Cardiac muscle cell (in vitro differentiated cells and primary cell): ENCODE measurements at places on chromosomes 11 and 22.

- no peak for DNase-seq
Measured at GRCh38 chr11:89433278-89433677, 57.9 kb downstream of the NOX4 start.

GRCh38 chr11:16783321-16783801, 44.9 kb downstream of the C11orf58 start:
- no peak for DNase-seq

DNA sequence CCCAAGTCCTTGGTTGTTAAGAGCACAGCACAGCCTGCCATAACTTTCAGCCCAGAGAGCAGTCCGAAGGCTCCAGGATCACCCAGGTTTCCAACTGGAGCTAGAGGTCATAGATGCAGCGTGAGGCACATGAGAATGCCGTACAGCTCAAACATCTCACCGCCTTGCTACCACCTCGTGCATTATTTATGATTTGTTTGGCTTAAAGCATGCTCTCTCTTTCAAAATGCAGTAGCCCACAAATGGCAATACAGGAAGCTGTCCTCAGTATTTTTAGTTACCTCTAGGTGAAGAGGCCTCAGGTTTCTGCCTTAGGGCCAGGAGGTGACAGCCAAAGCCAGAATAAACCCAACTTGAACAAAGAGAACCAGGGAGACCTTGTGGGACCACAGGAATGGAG, 14.4 kb downstream of the SCN3B start:
- DNase-seq: no peak

- DNase-seq: no peak
Measured at GRCh38 chr11:10670099-10670498, 23.5 kb downstream of the IRAG1 start.

GRCh38 chr11:61639816-61640443, 40.3 kb upstream of the DAGLA start:
- DNase-seq: peak; percentile 45

- DNase-seq: no peak
Measured at GRCh38 chr22:45579806-45580725, 77.4 kb downstream of the FBLN1 start.

GRCh38 chr22:39367035-39367434, 17.2 kb downstream of the SYNGR1 start:
- DNase-seq: no peak

DNA sequence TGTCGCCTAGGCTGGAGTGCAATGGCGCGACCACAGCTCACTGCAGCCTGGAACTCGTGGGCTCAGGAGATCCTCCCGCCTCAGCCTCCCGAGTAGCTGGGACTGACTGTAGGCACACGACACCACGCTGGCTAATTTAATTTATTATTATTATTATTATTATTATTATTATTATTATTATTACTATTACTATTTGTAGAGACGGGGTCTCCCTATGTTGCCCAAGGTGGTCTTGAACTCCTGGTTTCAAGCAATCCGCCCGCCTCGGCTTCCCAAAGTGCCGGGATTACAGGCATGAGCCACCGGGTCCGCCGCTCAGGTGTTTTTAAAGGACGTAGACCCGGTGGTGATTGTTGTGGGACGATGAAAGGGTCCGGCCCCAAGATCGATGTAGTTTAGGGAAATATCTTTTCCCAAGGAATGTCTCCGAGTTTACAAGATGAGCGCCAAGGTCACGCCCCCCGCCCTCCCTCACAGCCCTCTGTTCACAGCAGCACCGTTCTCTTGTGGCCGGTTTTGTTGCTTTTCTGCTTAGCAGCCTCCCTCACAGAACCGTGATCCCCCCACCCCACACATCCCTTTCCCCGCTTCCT, 728 bp upstream of the POGLUT3 start:
- DNase-seq: no peak

- peak; percentile 63 for DNase-seq
Measured at GRCh38 chr11:78860720-78861422, 286.2 kb upstream of the NARS2 start.

GRCh38 chr11:41446107-41446506, 13.3 kb downstream of the LRRC4C start:
- DNase-seq: no peak

GRCh38 chr11:106827687-106828086, 190.6 kb downstream of the GUCY1A2 start:
- no peak for DNase-seq

- peak; percentile 85 for DNase-seq
Measured at GRCh38 chr11:119774172-119774763, 45.3 kb upstream of the NECTIN1 start.

DNA sequence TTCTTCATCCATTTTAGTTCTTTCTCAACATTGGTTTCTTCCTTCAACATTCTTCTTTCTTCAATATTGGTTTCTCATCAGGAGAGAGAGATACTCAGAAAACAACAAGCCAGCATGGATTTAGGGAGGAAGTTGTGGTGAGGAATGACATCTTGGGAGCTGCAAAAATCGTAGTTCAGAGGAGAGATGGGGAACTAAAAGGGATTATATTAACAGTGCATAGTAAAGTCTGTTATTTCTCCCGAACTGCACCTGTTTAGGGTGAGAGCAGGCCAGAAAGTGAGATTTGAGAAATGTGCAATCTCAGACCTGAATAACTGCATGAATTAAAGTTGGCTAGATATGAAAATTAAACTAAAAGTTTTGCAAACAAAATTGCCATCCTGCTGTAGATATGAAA, 94.5 kb downstream of the CASP12 start:
- no peak for DNase-seq
